EL (cell line): ENCODE measurements at places on chromosomes 1 and 21.
A peak's percentile ranks its signal among the peaks of the same experiment; 100 is the strongest.

DNA sequence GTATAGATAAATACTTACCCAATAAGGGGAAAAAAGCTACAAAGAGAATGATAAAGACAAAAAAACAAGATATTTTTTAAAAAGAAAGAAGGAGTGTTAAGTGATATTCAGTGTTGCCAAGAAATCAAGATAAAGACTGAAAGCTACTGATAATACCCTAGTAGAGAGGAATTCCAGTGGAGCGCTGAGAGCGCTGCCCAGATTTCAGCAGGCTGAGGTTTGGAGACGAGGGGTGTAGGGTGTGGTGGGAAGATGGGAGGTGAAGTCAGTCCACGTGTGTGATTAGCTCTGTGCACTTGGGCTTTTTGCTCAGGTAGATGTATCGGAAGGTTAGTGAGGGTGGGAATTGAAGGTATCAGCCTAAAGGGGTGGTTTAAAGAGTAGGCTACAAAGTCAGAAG is 47.8 kb downstream of the FMN2 start:
- no peak for DNase-seq

DNA sequence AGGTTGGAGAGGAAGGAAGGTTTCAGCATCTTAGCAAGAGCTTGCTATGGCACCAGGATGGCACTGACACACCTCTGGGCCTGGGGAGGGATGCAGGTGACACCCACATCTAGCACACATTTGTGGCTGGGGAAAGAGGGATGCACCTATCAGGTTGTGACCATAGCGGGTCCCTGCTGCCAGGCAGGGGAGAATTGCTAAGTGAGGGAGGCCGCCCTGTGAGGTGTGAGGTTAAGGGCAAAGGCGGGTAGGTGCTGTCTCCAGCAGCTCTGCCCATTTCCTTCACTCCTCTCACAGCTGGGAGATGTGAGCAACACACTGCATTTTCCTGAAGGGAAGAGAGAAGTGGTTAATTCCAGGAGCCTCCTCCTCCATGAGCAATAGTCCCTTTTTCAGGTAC is 83.2 kb upstream of the TLR5 start:
- DNase-seq, result no peak

DNA sequence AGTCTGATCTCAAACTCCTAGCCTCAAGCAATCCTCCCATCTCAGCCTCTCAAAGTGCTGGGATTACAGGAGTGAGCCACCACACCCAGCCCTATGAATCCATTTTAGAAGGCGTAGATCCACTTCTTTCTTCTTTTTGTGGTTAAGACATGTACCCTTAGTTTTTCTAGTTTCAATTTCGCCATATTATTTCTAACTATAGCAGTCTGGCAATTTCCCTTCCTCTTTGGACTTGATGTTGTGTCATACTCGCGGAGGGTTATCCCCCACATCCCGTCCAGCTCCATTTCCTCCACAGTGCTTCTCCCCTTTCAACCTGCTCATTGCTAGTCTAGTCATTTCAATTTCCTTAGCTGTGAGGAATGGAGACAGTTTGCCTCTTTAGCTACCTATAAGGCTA is 5.2 kb upstream of the LRRC8D start:
- no peak for DNase-seq

DNA sequence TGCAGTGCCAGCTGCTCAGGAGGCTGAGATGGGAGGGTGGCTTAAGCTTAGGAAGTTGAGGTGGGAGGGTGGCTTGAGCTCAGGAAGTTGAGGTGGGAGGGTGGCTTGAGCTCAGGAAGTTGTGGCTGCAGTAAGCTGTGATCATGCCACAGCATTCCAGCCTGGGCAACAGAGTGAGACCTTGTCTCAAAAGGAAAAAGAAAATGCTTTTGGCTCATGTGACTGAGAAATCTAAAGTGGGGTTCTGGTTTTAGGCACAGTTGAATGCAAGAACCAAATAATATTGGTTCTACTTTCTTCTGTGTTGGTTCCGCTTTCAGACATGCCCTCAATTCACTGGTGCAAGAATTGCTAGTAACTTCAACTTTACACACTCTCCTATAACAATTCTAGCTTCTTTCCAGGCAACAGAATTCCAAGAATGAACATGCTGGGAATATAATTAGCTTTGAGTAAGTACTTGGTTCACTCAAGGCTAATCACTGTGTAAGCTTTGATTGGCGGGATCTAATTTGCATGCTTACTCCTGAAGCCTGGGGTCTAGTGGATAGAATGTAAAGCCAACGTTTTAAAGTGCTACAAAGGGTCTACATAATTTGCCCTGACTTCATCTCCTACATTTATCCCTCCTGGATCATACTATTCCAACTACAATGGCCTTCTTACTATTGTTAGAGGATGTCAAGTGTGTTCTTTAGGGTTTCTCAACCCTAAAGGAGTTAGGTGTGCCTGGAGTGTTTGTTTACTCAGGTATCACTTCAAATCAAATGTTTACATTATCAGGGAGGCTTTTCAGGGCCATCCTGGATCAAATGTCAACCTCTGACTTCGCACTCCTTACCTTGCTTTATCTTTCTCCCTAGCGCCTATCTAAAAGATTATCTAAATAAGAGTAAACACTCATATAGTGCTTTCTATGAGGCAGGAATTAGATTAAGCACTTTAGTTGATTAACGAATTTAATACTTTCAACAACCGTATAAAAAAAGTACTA is 115.1 kb downstream of the SLC16A1 start:
- no peak for DNase-seq

GRCh38 chr21:46555678-46556077 is 49.2 kb downstream of the S100B start:
- no peak for DNase-seq

- DNase-seq, result peak; percentile 54
Measured at GRCh38 chr1:41241749-41242341, at the start of gene SCMH1. TSS of gene SCMH1 (minus strand) at chr1:41242306. CDS start at chr1:41186133, 56,173 bp downstream.

GRCh38 chr1:220451532-220451931 is 76.4 kb upstream of the MARK1 start:
- peak; percentile 6 for DNase-seq

DNA sequence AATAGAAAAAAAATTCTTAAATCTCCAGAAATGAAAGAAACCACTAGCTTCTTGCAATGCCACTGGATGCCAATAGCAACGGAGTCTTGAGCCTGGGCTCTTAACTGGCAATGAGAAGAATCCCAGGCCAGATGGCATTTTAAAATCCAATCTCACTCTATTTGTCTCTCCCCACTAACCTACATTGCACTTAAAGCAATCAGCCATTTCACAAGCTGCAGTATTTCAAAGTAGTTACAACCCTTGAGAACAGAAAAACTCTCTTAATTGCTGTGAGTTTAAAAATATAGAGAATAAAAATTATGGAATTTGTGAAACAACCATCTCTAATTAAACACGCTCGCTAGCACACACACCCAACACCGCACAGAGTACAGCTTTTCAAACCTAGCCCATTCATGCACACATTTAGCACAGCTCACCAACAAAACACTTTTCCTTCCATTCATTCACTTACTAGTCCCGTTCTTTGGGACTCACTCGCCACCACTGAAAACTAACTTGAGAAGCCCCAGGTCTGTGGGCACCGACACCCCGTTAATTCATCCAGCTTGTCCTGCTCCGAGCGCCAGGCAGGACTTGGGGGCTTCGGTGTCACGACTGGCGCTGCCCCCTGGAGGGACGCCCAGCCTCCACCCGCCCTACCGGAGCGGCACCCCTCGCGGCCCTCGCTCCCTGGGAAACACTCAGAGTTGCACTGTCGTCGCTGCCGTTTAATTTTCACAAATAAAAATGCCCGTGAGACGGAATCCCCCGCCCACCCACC is 1.0 kb downstream of the DDAH1 start:
- peak; percentile 50 for DNase-seq

DNA sequence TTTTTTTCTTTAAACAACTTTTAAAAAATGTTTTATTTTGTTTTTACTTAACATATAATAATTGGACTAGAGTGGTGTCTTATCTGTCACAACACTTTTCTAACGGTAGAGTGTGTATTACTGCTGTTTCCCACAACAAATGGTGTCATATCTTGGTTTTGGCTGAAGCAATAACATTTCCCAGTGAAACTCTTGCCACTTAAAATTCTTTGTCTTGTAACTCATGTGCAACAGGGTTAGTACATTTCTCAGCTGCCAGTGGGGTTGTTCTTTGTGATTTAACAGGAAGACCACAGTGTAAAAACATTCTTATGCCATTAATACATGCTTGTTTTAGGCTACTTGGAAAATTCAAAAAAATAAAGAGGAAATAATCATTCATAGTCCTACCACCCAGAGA is 43.5 kb downstream of the ALPL start:
- peak; percentile 90 for DNase-seq

DNA sequence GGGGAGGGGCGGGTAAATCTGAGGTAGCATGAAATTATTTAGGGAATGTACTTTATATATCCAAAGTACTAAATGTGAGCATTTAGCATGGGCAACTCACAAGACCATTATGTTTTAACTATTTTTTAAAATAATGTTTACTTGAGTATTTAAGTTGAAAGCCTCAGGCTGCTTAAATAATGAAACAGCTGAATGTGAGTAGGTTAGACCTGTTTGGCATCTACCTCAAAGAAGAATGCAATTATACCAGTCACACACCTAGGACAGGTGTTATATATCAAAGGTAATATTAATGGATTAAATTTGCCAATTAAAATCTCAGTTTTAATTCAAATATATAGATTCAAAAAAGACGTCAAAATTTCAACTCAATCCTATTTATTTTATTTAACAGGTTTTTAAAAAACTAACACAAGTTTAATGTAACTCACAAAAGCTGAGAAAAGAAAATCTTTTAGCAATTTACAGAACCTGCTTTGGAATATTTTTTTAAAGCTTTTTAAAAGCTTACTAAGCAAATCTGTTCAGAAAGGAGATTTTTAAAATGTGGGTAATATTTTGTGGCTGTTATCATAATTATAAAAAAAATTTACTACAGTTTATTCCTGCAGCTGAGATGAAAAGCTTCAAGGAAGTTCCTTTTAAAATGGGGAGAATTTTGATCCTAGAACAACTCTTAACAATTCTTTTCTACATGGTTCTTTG is 104.6 kb upstream of the LBR start:
- no peak for DNase-seq

DNA sequence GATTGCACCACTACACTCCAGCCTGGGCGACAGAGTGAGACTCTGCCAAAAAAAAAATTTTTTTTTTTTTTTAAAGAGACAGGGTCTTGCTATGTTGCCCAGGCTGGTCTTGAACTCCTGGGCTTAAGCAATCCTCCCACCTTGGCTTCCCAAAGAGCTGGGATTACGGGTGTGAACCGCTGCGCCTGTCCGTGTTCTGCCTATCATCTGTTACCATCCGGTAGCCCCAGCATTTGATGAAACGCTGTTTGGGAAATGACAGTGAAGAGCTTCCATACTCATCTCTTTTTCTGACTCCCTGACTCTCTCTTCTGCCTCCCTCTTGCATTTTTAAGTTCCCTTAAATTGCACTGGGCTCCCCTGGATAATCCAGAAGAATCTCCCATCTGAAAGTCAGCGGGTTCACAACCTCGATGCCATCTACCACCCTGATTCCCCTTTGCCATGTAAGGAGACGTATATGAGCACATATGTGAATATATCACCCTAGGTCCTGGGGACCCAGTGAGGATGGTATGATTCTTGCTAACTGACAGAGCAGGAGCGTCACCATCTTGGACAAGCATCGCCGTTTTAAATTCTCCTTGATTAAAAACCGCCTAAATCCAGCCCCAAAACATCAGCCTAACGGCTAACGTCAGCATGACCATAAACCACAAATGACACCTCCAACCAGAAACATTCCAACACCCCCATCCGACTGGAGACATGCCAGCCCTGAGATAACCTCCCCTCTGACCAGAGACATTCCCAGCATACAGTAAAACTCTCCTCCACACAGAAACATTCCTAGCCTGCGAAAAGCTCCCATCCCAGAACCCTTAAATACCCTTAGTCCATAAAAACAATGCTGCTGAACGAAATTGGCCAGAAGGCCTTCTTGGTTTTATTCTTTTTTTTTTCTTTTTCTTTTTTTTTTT is 12.4 kb downstream of the TNFRSF8 start:
- DNase-seq, result peak; percentile 87

- DNase-seq, result no peak
Measured at GRCh38 chr1:207605444-207606361, 39.2 kb upstream of the CR1L start.

GRCh38 chr1:115492880-115493279 is 148.9 kb upstream of the VANGL1 start:
- DNase-seq, result peak; percentile 63

GRCh38 chr1:8883491-8883890 is 5.0 kb upstream of the ENO1 start:
- no peak for DNase-seq

GRCh38 chr1:222594789-222595188 is 5.1 kb upstream of the TAF1A start:
- no peak for DNase-seq

DNA sequence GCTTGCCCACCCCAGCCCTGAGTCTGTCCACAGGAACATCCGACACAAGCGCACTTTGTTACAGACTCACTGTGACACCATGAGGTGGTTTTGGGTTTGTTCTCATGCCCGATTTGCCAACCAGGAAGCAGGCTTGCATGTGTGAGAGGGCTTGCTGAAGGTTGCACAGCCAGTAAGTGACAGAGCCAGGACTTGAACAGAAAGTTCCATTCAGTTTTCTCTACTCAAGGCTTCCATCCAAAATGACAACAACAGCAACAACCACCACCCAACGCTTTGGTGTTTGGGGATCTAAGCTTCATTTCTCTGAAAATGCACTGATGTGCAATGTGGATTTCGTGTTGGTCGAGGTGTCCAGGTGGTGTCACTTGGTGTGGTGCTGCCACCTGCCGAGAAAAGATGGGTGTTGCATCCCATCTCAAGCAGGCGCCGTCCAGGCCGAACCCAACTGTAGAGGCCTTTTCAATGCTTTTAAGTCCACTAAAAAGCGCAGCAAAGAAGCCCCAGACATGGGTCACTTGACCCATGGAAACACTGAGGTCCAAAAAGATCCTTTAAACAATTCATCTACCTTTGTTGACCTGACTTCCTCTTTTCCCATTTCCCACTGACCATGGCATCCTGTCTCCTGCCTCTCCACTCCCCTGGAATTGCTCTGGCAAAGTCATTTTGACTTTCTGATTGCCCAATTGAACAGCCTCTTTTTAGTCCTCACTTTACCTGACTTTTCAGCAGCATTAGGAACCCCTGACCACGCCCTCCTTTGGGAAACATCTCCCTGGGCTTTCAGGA is 12.2 kb downstream of the CITED4 start:
- peak; percentile 65 for DNase-seq

DNA sequence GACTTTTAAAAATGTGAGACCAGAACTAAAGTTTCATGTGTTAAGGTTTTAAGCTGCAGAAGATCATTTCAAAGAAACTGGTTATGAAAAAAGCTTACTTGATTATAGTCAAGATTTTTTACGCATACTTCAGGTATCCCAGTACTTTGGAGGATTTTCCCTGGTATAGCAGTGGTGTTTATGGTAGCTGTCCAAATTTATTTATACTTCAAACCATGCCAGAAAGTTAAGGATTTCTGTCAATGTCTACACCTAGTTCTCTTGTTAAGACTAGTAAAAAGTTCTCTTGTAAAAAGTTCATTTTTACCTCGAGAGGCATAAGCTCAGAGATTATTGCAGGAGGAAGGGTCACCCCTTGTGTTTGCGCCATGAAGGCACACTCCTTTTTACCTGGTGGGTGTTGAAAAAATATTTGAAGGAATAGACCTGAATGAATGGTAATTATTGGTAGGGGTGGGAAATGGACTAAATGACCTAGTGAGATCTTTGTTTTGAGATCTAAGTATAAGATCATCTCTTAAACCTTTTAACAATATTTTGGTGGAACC is 2.8 kb downstream of the DYRK1A start:
- no peak for DNase-seq
